Glomerular endothelial cell (primary cell): ENCODE measurements at places on chromosomes 3 and 15.

GRCh38 chr3:9779721-9780457 lies 10.1 kb upstream of the CAMK1 start:
- no peak for DNase-seq

DNA sequence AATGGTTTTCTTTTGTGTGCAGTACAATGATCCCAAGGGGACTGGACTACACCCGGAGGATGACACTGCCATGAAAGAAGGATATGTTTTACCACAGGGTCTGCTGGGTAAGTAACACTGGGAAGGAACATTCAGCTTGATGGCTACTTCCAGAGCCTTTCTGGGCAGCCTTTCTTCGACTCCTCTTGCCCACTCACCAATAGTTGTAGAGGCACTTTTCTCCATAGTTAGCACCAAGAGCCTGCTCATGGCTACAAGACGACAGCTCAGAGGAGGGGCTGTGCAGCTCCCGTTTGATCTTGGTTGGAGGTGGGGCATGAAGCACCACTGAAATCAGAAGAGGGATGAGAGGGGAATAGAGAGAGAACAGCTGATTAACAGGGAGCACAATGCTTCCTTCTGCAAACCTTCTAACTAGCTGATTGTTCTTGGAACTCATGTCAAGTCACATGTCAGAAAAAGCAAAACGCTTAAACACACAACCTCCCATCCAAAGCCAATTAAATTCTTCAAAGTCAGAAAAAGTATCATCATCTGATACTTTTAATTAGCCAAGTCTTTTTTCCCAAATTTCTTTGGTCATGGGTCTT lies 27.9 kb downstream of the ETV5 start:
- DNase-seq: no peak

DNA sequence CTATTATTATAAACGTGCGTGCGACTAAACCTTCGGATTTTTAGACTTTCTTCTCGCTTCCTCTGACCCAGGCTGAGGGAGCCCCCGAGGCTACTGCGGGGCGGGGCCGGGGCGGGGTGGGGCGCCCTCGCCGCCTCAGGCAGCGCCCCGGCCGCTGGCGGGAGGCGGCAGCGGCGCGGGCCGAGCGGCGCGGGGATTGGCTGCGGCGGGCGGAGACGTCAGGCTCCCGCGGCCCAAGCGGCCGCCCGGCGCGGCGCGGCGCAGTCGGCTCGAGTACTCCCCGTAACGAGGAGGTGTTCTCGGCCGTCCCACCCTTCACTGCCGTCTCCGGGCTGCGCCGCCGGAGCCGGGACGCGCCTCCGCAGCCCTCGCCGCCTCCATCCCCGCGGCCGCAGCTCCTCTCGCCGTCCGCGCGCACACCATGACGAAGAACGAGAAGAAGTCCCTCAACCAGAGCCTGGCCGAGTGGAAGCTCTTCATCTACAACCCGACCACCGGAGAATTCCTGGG lies at the start of gene ATP1B3:
TSS of gene ATP1B3 (plus strand) at position 263 of the 510 bp plus-strand sequence. CDS start at position 422, 159 bp downstream.
- DNase-seq: no peak

DNA sequence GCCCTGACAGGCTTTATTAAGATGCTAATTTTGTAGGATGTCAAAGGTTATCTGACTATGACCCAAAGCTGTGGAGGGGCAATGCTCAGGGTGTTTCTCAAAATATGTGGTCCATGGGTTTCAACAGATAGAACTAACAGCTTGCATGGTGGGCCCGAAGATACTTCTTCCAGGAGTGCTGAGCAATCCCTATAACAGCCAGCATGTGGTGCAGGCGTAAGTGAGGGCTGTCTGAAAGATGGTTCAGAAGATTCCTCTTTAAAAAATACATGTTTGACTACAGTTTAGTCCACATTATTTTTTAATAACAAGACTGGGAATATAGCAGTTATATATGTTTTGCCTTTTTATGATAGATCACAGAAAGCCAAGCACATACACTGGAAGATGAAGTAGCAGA lies 7.6 kb downstream of the SCG3 start:
- no peak for DNase-seq

GRCh38 chr3:71360180-71360579 lies 223.3 kb downstream of the FOXP1 start:
- DNase-seq: no peak

GRCh38 chr15:42704492-42704926 lies 32.4 kb downstream of the CDAN1 start:
- peak; percentile 58 for DNase-seq

DNA sequence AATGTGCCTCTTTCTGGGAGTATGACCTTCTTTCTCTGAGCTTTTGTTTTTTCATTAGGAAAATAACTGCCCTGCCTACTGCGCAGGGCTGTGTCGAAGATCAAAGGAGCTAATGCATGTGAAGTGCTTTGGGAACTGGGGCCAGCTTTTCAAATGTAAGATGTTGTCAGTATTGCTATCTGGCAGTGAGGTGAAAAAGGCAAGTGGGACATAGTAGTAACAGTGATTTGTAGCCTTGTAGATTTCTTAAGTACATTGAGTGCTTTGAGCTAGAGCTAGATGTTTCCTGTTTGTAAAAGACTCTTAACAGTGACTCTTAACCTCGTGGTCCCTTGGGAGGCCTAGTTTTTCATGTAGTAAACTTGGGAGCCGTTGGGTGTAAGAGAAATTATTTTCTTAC lies 126.5 kb downstream of the ECT2 start:
- DNase-seq: no peak

- DNase-seq: no peak
These were observed 48.2 kb downstream of the TNIK start for GRCh38 chr3:171412054-171412453.

DNA sequence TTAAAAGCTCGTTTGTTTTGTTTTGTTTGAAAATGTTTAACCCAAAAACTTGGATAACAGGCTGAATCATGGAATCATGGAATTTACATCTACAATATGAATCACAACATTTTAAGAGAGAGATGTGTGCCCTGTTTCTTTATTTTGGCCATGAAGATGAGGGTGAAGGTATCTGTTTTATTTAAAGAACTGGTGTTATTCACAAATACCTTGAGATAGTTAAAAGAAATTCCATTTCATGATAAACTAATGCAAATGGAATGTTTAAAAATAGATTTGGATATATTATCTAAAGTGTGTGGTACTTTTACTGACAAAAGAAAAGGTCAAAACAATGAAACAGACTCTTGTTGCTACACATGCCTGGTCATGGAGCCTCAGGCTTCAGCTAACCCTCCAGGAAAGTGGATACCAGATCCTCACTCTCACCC lies 486.0 kb upstream of the CFAP20DC start:
- DNase-seq: no peak

DNA sequence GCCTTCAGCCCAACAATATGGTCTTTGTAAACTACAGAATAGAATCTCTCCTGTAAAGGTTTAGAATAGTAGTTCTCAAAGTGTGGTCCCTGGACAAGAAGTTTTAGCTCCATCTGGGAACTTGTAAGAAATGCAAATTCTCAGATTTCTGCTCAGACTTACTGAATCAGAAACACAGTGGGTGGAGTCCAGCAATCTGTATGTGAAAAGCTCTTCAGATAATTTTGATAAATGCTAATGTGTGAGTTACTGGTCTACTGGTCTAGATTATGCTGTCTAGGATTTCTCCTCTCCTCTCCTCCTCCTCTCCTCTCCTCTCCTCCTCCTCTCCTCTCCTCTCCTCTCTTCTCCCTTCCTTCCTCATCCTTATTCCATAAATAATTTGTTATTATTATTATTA lies 57.5 kb downstream of the RBMS3 start:
- DNase-seq: no peak

DNA sequence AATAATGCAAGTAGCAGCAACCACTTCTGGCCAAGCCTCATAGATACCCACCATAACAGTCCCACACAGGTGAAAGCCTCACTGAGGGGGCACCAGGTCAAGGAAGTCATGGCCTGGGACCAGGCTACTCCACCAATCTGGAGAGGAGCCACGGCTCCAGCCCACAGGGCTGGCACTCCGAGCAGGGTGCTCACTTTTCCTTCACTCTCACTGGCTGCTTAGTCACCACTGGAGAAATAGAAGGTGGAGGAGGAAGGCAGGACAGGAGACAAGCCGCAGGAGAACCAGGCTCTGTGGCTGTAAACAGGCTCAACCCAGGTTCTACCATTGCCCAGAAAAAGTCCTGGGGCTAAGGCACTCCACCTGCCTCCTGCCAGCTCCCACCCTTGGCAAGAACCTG lies 1.2 kb downstream of the USP19 start:
- no peak for DNase-seq

DNA sequence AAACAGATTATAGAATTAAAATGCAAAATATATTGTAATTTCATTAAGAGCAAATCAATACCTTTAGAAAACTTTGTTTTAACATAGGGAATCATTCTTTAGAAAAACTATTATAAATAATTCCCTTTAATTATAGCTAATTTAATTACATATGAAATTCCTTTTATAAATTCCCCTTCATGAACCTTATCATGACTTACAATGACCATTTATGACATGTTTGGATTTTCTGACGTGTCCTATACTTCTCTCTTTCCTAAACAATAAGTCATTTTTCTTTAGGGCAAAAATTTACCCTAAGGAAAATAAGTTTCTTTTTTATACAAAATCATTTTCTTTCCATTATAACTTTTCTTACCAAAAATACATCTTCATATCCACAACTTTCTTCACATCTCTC lies 37.8 kb downstream of the PRR20G start:
- DNase-seq: no peak

- no peak for DNase-seq
These were observed 23.0 kb downstream of the OIP5 start for GRCh38 chr15:41309226-41309905.

GRCh38 chr3:114154321-114154821 lies 24.5 kb downstream of the DRD3 start:
- DNase-seq: no peak

GRCh38 chr15:39682366-39682765 lies 100.3 kb downstream of the FSIP1 start:
- no peak for DNase-seq

DNA sequence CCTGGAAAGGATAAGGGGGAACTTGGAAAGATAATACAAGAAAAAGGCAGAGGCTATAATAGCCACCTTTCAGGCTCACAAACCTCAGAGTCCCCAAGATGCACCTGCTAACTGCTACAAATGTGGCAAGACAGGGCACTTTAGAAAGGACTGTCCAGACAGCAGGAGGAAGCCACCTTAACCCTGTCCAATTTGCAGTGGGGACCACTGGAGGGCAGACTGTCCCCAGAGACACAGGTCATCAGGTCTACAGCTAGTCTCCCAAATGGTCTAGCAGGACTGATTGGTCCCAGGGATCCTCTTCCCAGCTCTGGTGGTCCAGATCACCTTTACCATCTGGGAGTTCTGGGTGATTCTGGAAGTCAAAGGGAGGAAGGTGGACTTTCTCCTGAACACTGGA lies 882.5 kb upstream of the GBE1 start:
- no peak for DNase-seq

DNA sequence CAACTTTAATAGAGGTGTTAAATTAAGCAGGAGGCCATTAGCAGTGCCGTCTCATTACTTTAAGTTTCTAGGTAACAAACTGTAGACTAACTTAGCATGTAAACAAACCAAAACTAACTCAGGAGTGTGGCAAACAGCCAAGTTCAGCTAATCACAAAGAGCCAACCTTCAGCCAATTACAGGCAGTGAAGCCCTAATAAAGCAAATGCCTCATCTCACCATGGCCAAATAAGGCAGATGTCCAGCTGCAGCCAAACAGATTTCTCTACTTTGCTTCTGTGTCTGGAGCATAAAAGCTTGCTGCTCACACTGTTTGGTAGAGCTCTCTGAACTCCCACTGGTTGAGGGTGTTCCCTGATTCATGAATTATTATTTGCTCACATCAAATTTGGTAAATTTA lies 835.4 kb upstream of the GBE1 start:
- no peak for DNase-seq

- DNase-seq: no peak
These were observed 12.6 kb downstream of the RPLP1 start for GRCh38 chr15:69465253-69465652.

GRCh38 chr15:77547801-77548588 lies 84.7 kb downstream of the LINGO1 start:
- DNase-seq: no peak

- no peak for DNase-seq
These were observed 1.5 kb downstream of the MRPL46 start for GRCh38 chr15:88465633-88466224.

GRCh38 chr15:71349736-71350526 lies 234.7 kb downstream of the THSD4 start:
- no peak for DNase-seq

GRCh38 chr3:40302784-40303183 lies 6.7 kb upstream of the EIF1B start:
- DNase-seq: no peak

DNA sequence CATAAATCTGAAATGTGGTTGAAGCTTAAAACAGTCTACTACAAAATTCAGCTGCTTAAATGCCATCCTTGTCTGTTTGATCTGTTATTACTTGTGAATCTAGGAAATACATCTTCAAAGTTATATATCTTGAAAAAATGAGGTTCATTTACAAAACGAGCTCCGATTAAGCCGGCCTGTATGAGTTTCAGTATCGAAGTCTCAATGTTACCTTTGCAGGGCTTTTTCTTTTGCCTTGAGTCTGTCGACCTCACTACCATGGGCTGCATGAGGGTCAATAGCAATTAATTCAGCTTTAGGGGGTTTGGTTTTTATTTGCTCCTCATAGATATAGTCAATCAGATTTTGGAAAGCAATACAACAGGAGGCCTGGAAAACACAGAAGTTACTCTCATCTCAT lies 23.2 kb downstream of the ERICH6 start:
- DNase-seq: no peak

- no peak for DNase-seq
These were observed 105.4 kb downstream of the ZIC1 start for GRCh38 chr3:147514366-147515160.

DNA sequence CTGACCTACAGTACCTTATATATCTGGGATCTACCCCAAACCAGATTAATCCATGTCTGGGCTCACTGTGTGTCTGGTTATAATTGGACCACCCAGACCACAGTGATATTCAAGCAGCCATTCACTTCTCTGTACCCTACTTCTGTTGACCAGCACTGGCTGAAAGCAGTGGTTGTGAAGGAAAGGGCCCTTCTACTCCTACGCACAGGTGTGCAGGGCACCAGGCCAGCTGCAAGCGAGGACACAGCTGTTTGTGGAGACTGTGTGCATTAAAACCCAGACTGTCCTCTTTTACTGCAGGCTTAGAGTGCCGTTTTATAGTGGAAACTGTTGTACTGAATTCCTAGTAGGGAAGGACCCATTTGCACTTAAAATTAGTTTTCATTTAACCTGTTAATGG lies 29.5 kb downstream of the CTDSPL start:
- no peak for DNase-seq

GRCh38 chr3:10707400-10708215 lies 108.4 kb upstream of the SLC6A11 start:
- no peak for DNase-seq

- DNase-seq: no peak
These were observed 2.5 kb downstream of the PRKAR2A start for GRCh38 chr3:48845170-48845569.
